ENCODE measurements at places on chromosomes 5 and 9.

DNA sequence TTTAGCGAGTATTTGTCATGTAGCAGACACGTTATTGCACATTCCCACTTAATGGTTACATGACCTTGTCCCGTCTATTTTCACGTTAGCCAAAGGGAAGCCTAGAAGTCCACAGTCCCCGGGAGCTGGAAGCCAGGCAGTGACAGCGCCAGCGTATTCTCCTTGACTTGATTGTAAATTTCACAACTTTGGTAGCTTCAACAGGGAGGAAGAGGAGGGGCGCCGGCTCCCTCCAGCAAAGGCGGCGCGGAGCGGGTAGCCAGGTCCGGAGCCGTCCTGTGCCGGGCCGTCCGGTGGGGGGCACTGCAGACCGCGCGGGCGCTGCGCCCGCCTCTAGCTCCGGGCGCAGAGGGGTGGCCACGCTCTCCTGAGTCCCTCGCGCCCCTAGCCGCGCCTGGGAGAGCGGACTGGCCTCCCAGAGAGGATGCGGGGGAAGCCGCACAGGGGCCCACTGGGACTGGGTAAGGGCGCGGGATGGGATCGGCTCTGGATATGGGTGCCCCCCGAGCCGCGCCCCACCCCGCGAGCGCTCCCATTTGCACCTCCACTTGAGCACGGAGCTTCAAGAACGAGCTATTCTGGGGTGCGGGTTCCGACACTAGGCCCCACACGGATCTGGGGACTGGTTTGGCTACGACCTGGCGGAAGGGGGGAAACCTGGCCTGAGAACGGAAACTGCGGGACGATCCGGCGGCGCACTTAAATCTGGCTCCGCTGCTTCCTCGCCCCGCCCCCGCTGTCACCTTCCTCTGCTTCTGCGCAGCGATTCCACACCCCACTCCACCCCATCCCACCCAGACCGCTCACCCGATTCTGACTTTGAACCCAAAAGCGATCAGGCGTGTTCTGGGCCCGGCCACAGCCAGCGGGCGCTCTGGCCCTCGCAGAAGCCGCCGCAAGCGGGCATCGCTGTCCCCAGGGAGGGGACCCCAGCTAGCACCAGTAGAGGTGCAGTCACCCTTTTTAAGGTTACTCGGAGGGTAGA lies 23.8 kb downstream of the KLF4 start:
- DNase-seq, result peak; percentile 47

- DNase-seq, result no peak
Measured at GRCh38 chr5:61686491-61687257, 354.6 kb downstream of the ZSWIM6 start.

- no peak for DNase-seq
Measured at GRCh38 chr5:157443041-157443549, 16.9 kb upstream of the NIPAL4 start.

DNA sequence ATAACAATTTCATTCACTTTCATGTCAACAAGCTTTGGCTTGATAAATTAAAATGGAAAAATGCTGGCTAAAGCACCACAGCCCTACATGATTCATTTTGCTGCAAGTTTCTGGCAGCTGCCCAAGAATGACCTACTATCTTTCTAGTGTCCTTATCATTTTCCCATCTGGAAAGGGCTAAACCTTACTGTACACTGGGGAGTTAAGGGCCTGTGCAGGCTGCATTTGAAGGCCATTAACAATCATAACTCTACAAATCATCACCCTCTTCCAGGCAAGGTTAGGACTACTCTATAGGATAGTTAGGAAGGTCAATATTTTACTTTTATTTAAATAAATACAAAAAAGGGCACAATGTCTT lies 579.7 kb upstream of the ZNF608 start:
- DNase-seq, result no peak

GRCh38 chr9:132637351-132637750 lies 32.4 kb downstream of the DDX31 start:
- DNase-seq, result no peak

GRCh38 chr9:94084314-94084713 lies at the start of gene PTPDC1:
TSS of gene PTPDC1 (plus strand) at chr9:94084464. CDS start at chr9:94084531, 67 bp downstream.
- DNase-seq, result no peak

GRCh38 chr5:66742896-66743247 lies 146.7 kb downstream of the MAST4 start:
- DNase-seq, result no peak

DNA sequence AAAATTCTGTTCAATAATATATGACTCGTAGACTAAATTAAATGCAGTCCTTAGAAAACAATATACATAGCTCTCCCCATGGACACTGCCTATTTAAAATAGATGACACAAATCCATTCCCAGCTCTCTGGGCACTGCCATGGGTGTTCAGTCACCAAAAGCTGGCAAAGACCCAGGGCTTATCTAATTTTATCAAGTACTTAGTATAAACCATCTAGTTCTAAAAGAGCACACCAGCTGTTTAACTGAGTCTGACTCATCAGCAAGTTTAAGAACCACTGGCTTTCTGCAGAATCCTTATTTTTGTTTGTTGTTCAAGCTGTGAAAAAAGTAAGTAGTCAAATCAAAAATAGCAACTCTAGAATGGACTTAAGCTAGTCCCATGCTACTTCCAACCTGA lies 107.6 kb downstream of the PLPP1 start:
- no peak for DNase-seq

GRCh38 chr5:77282337-77283027 lies 72.0 kb downstream of the PDE8B start:
- no peak for DNase-seq

DNA sequence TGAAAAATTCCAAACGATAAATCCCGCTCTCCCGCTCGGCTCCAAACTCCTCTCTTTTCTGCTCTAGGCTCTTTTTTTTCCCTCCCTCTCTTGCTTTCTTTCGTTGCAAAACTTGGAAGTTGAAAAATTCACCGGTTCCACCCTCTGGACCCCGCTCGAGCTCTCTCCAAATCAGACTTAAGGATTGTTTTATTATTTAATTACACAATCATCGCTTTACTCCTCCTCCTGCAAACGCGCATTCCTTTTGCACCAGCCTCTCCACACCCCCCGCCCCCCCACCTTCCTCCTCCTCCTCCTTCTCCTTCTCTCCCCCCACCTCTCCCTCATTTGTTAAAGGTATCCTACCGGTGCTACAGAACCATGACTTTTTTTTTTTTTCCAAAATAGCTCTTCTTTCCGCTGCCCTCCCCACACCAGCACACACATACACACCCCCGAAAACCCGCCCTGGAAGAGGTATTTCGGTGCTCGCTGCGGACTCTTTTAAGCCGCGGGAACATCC lies 535 bp upstream of the NFIB start:
- no peak for DNase-seq

- DNase-seq, result no peak
Measured at GRCh38 chr5:129971714-129972113, 67.4 kb downstream of the CHSY3 start.

DNA sequence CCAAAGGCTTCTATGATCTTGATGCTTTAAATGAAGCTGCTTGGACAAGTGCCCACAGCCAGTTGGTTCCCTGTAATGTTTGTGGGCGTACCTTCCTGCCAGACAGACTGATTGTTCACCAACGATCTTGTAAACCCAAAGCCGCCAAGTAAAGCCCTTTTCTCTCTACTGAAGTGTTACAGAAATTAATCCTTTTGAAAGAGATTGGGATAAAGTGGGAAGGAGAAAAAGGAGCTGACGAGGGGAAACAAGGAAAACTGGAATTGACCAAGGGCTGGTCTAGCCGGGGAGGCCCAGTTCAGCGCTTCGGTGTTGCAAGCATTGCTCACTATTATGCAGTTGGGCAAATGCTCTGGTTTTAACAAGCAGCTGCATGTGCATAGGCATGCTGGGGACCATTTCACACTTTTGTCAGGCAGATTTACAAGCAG lies 53.2 kb downstream of the ZNF474 start:
- DNase-seq, result no peak

- DNase-seq, result no peak
Measured at GRCh38 chr5:33933723-33934169, 2.4 kb upstream of the RXFP3 start.

DNA sequence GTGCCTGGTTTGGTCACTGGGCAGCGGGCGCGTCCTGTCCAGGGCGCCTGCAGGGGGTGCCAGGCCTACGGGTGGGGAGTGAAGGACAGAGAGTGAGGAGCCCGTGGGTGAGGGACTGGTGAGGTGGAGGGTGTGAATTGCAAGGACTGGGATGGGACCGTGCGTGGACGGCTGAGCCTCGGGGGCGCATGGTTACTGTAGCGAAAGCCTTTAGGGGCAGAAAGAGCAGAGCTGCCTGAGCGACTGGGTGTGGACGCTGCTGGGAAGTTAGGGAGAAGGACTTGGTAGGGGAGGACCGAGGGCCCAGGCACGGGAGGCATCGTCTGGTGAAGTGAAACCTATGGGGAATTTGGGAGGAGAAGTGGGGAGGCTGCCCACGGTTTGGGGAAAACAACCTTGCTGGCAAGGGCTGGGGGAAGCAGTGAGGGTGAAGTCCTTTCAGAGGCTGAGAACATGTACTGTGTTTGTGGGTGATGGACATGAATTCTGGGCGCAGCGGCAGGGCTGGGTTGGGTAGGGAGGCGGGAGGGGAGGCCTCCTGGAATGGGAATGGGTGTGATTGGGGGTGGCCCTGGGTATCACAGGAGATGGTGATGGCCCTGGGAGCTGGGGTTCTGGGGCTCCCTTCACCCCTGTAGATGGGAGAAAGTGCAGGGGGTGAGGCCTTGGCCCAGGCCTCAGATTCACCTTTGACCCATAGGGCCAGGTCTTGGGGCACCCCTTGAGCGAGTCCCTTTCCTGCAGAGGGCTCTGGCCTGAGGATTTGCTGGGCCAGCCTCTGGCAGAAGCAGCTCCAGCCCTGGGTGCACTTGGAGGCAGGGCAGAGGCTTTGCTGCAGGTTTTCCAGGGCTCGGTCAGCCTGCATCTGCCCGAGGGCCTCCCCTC lies 1.7 kb upstream of the TOR4A start:
- DNase-seq, result no peak

GRCh38 chr9:78932849-78933627 lies 636.1 kb downstream of the PSAT1 start:
- no peak for DNase-seq

DNA sequence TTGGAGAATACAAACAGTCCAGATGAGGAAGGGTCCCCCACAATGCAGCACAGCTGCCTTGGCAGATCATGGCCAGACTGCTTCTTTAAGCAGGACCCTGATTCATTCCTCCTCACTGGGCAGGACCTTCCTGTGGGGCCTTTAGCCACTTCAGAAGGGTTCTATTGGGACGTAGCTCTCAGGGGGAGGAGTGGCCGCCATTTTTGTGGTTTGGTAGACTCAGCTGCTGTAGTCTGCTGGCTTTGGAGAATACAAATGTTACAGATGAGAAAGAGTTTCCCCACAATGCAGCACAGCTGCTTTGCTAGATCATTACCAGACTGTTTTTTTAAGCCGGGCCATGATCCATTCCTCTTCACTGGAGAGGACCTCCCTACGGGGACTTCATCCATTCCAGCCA lies 57.4 kb downstream of the TMEM38B start:
- no peak for DNase-seq

GRCh38 chr5:142644640-142645361 lies 41.1 kb downstream of the FGF1 start:
- DNase-seq, result no peak

DNA sequence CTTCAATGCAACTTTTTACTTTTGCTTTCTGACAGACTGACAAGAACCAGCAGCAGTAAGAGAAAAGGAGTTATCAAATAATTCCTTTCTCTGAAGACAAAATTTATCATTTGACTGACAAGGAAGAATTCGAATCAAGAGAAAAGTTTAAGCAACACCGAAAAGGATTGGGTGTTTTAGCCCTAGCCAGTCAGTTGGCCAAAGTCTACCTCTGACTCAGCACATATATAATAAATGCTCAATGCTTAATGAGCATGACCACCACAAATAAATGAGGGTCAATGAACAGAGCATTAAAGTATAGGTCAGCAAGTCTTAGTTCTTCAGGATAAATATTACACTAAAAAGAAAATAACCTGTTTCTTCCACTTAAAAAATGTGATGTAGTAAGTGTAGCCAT lies 1603.5 kb upstream of the C9orf72 start:
- no peak for DNase-seq

GRCh38 chr5:58439094-58439644 lies 20.7 kb downstream of the PLK2 start:
- no peak for DNase-seq

- no peak for DNase-seq
Measured at GRCh38 chr5:55173687-55174230, 782 bp upstream of the CDC20B start.

- DNase-seq, result no peak
Measured at GRCh38 chr9:14366076-14366475, 52.1 kb upstream of the NFIB start.

DNA sequence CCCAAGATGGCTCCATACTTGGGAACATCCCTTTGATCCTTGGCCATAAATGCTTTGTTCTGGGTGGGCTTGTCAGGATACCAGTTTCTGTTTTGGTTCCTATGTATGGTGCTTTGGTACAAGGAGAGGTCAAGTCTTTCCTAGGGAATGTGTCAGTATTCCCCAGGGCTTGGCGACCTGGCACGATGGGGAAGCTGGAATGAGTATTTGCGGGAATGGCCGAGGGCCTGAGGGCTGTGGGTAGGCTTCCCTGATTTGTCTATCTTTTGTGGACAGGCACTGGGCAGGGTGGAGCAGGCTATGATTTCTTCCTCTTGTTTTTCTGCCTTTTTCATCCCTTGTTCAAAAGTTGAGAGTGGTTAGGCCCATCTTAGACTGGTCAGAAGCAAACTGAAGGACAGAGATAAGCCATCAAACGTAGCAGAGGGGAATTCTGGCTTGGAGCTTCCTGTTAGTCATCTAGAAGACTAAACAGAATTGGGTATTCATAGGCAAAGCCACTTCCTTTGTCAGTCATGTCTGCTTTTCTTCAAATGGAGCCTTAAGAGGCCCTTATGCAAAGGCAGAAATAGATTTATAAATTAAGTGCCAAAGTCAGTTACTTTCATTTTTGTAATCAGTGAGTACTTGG lies 13.7 kb downstream of the DOCK2 start:
- no peak for DNase-seq

GRCh38 chr5:78251663-78252284 lies 42.7 kb downstream of the AP3B1 start:
- DNase-seq, result no peak

GRCh38 chr5:97194366-97194765 lies 11.3 kb upstream of the RIOK2 start:
- no peak for DNase-seq

- DNase-seq, result no peak
Measured at GRCh38 chr5:149362541-149362940, 4.7 kb downstream of the PCYOX1L start.

DNA sequence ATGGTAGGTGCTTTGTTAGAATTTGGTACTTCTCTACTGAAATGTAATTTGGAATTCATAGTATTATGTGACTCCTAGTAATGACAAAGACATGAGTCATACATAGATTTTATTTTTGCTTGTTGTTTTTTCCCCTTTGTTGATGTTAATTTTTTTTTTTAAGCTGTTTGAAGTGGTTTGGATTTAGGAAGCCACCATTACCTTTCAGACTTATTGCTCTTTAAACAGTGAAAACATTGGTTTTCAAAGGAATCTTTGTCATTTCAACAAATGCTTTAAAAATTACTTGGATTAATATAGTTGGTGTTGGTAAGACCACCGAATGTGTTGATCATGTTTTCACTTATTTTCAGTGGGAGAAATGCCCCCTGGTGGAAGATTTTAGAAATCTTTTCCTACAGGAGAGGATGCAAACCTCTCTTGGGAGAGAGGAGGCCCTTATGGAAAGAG lies 170.1 kb upstream of the PITX1 start:
- no peak for DNase-seq

Data from T-helper 2 cell (primary cell).